D721Med (cell line): ENCODE measurements at places on chromosomes 11 and 22.

DNA sequence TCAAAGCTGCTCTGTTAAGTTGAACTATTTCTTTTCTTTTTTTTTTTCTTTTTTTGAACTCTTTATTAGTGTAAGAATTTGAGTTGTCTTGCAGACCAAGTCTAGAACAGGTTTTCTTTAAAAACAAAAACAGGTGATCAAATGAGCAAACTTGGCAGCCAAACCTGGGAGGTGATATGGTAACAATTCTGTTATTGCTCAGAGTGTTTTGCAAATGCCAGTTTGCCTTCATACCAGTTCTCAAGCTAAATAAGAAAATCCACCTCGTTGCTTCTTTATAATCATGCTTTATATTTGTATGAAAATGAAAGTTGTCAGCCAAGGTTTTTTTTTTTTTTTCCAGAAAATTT, 76.9 kb downstream of the DEPDC5 start:
- DNase-seq = no peak

DNA sequence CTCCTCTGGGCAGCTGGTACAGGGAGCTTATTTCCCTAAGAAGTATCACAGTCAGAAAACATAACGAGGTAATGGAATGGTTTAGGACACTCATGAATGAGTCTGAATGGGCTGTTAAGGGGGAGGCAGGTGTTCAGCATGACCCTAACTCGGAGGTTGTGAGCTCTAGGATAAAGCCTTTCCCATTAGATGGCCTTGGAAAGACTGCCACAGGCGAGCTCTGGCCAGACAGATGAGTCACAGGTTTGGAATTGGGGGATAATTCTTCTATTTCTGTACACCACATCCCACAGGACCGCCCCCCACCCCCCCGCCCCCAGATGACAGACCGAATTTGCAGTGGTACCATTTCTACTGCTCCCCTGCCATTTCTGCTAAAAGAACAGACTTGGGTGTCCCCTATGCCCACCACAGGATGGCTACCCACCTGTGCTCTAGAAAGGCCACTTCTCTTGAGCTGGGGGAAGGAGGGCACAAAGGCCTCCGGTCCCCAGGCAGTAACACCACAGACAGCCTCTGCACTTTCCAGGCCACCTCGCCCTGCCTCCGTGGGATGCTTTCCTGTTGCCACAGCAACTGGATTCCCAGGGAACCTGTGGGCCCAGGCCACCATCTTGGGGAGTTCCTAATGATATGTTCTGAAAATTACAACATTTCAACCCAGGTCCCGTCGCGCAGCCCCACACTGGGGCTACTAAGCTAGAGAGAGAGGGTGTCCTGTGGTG, 76.7 kb downstream of the TRIM29 start:
- DNase-seq = no peak

DNA sequence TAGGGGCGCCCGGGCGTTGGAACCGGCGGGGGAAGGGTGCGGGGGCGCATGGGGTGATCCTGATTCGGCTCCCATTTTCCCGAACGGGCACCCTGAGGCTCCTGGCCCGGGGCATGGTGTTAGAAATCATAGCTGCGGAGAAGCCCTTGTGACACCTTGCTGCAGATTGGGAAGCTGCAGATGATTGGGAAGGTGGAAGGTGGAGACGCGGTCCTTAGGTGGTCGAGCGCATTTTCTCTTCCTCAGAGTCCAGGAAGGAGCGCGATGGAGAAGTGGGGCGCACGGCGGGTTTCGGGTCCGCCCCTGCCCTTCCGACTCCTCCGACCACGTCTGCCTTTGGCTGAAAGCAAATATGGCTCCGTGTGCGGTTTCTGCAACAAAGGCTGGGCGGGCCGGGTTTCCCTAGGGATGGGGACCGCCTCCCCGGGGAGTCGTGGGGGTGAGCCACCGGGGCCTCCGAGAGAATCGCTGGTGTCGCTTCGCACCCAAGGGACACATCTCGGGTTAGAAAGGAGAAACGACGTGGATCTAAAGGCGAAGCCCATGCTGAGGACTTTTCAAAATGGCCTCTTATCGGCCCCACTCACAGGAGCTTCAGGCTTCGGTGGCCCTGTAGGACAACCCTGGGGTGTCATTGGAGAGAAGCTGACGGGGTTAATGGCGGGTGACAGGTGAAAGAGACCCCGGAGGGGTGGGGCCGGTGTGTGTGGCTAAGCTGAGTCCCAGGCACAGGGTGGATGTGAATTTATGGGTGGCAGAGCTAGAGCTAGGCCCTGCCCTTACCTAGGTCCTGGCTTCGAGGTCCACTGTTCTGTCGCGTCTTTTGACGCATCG, 707 bp upstream of the FTH1 start:
- DNase-seq = no peak

DNA sequence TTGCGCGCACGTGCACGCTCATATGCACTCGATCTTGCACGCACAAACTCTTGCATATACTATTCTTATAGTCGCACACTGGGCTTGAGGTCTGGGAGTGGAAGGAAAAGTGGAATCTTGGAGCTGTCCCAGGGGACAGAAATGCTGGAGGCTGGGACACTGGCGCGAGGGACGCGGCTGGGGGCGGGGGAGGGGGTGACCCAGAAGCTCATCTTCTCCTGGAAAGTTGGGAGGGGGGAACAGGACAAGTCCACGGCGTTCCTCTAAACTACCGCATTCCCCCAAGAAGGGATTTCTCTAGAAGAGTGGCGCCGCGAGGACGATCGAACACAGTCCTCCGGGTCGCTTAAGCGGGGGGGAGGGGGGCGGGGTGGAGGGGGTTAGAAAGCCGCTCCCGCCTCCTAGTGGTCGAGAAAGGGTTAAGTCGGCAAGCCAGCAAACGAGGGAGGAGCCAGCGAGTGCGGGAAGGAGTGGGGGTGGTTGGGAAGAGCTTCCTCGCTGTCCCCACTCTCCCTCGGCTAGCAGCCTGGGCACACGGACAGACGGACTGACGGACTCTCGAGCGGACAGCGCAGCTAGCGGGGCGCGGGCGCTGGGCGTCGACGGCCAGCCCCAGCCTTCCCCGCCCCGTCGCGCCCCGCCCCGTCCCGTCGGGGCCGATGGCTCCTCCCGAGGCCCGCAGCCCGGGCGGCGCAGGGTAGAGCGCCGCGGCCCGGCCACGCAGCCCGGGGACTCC, at the start of gene RTN4RL2:
Gene RTN4RL2, plus strand, starts transcription at position 507 of the 736 bp plus-strand sequence. CDS start 338 bp downstream, outside the sequence.
- DNase-seq = peak; percentile 87

DNA sequence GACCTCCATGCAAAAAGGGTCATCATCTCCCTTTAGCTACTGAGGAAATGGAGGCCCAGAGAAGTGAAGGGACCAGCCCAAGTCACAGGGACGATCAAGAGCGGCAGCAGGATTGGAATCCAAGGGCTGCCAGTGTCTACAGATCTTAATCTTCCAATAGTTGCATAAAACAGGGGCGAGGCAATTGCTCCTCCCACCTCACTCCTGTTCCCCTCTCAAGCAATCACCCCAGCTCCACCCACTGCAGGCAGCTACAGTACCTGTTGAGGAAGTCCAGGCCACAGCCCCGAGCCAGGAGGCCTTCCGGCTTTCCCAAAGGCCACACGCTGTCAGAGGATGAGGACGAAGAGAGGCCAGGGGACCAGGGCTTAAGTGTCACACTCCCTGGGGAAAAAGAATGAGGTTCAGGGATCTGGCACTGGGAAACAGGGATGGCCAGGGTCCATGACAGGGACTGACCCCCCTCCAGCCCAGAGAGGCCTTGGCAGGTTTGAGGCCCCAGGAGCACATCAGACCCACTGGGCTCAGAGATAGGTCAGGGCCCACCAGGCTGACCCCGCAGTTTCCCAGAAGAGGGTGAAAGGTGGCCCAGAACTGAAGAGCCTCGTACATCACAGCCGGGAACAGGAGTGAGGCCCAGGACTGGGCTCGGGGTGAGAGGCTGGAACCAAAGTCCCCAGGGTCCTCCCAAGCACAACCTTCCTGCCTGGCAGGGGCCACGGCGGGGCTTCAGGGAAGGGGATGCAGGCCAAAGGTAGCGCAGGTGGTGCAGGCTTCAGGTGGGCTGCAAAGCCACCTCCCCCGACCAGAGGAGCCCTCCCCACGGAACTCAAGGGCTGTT, 16.4 kb upstream of the MFNG start:
- DNase-seq = no peak
